ENCODE measurements at places on chromosomes 7 and 10.

GRCh38 chr10:97812696-97813095 is 36.9 kb upstream of the GOLGA7B start:
- no peak for DNase-seq

DNA sequence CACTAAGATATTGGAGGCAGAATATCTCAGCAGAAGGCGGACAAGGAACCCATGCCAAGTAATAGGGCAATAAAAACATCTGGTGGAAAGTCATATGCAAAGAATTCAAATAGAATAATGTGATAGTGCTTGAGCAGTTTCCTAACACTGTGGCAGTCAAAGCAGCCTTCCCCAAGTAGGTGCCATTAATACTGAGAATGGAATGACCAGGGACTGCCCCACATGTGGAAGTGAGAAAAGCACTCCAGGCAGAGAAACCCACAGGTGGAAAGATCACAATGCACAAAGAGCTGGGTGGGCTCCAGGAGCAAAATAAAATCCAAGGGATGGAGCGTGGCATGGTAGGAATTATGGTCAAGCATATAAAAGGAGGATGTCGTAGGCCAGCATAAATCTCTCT is 64.4 kb upstream of the NME8 start:
- no peak for DNase-seq

DNA sequence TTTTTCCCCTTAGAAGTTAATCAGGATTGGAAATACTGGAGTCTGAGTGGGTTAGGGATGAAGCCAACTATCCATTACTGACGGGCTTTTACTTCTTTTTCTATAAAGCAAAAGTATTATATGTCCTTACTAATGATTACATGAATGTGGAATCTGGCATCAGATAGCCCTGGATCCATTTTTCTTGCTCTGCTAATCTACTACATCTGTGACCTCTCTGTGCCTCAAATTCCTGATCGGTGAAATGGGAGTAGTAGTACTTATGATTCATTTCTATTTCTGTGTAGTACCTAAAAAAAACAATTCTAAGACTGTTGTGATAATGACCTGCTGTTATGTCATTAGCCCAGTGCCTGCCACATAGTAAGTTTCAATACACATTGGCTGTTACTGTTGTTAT is 621.6 kb downstream of the SORCS3 start:
- DNase-seq: no peak

DNA sequence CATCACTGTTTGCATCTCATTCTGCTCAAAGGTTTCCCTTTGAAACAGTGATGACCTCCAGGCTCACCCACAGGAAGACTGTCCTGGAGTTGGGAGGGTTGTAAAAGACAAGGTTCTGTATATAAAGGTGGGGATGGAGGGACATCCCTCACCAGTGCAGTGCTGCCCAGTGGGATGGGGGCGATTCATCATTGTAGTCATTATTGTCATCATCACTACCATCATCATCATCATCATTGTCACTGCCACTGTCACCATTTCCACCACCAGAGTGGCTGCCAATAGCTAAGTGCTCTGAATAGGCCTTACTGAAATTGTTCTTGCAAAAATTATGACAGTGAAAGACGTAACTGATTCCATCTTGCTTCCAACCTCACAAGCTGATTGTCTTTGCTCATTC is 24.7 kb downstream of the MRPS24 start:
- no peak for DNase-seq

GRCh38 chr10:127990846-127991542 is 84.1 kb downstream of the PTPRE start:
- DNase-seq: no peak

- DNase-seq: no peak
Observed at GRCh38 chr10:70982443-70982842, 94.1 kb upstream of the PCBD1 start.

GRCh38 chr10:49593998-49594397 is 16.1 kb upstream of the SLC18A3 start:
- DNase-seq: no peak

Data from CD8-positive, alpha-beta memory T cell (primary cell).